Psoas muscle (tissue), 8 donors: ENCODE measurements at places on chromosomes 1 and 21. TPM values are rescaled to one million over a fixed set of nuclear protein-coding genes. Genes with fewer than 3 reads are reported as not detected.

DNA sequence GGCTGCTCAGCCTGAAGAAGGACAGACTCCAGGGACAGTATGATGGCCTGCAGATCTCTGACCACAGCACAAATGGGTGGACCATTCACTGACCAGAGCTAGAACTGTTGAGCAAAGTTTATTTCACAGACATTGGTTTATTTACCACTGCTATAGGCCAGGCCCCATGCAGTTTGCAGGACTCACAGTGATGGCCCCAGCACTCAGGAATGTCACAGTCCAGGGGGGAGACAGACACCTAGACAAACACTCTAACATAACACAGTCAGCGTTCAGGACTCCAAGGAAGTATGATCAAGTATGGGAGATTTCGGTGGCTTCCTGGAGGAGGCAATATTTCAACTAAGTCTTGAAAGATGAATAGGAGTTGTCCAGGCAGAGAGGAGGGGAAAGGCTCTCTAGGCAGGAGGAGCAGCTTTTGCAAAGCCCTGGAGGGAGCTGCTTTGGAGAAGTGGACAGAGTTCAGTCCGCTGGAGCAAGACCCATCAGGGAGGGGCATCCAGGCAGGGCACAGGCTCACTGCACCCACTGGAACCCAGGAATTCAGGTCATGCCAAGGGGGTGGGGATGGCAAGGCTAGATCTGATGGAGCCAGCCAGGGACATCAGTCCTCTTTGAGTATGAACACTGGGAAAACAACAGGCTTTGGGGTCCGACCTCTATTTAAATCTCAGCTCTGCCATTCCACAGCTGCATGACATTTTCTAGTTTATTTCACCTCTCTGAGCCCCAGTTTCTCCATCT is 454.3 kb downstream of the MATN1 start:
- peak; percentile 26 for DNase-seq

DNA sequence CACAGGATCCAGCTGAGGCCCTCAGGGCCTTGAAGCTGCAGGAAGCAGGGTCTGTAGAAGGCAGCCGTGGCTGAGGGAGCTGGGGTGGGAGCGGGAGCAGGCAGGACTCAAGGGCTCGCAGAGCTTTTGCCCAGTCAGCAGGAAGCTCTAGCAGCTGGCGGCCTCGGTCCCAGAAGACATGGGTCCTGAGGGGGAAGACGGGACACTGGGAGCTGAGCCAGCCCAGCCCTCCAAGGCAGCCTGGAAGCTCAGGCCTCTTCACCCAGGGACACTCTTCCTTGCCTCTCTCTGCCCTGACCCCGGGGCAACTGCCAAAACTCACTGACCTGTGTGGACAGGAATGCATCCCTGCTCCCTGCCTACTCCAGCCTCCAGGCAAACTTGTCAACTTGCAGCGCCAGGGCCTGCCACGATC is 8.9 kb downstream of the ADGRB2 start:
- DNase-seq = no peak

GRCh38 chr1:59318271-59318860 is 21.5 kb downstream of the FGGY start:
- DNase-seq = peak; percentile 62

- no peak for DNase-seq
Observed at GRCh38 chr1:27127419-27127818, 27.5 kb downstream of the SLC9A1 start.

- DNase-seq = no peak
Observed at GRCh38 chr1:221699978-221700519, 41.8 kb downstream of the DUSP10 start.

DNA sequence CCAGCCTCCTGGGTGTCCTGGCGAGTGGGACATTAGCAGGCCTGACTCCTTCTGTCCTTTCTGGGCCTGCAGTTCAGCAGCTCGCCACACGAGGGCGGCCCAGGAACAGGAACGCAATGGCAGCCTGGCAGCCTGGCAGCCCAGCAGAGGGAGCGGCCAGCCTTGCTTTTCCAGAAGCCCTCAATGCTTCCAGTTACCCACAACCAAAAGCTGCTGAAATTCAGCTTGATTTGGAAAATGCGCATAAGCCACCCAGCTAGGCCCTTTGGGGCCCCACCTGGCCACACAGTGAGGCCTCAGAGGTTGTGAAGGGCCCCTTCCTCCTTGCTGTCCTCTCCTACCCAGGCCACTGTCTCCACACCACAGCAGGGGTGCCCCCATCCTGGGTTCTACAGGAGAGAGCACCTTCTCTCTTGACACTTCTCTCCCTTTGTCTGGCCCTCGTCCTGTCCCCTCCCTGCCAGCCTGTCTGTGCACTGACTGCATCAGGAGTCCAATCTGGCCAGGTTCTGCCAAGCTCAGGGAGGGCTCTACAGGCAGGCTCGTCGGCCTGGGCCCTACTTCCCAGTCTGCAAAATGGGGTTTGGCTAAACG is 103.4 kb upstream of the VAMP3 start:
- peak; percentile 93 for DNase-seq

- peak; percentile 58 for DNase-seq
Observed at GRCh38 chr1:110674337-110675059, at the start of gene KCNA3. Gene KCNA3, minus strand, starts transcription at chr1:110674940. Its CDS starts 131 bp downstream, at chr1:110674809.

- DNase-seq = no peak
Observed at GRCh38 chr1:175935566-175936115, 192.2 kb upstream of the TNR start.

- no peak for DNase-seq
Observed at GRCh38 chr1:67767103-67767782, 66.0 kb downstream of the GNG12 start.

DNA sequence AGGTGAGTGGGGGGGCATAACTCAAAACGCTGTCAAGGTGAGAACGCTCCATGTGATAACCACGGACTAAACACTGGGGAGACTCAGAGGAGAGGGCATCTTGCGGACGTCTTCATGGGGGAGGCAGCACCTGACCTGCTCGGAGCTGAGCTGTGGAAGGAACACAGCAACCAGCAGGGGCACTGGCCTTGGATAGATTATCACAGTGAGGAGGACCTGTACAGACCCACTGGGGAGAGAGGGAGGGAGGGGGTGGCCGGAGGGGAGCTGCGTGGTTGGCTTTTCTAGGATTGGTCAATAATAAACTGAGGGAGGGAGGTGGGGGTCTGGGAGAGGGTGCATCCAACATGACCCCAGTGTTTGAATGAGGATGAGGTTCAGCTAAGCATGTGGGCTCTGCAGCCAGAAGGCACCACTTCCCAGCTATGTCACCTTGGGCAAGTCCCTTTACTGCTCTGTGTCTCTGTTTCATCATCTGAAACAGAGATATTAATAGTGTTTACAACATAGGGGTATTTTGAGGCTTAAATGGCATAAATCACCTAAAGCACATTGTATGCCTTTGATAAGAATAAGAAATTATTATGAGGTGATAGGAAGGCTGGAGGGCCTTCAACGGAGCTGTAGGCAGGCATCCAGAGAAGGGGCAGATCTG is 123.3 kb downstream of the GRIK3 start:
- DNase-seq = no peak

GRCh38 chr21:26952374-26953066 is 14.4 kb downstream of the ADAMTS5 start:
- DNase-seq = no peak

DNA sequence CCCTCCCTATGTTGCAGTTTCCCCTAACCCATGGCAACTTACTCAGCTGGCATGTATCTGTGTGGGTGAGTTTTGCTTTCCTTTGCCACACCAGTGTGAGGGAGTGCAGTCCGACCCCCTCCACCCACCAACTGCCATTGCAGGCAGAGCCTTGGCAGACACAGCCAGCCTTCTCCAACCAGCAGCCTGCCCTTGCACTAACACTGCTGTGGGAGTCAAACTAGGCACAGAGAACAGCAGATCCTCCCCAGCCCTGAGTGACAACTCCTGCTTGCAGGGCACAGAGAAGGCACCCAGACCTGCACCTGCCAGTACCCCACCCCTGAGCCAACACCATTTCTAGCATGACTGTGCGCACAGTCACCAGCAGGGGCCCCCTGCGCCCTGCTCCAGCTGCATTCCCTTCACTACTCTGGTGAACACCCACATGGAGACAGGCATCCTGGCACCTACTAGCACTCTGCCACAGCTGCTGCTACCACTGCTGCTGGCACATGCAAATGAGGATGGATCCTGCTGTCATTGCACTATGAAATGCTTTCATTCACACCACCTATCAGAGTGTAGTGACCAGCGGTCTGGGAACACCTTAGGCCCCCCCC is 98.4 kb downstream of the MAGI3 start:
- no peak for DNase-seq

The PADI1 gene
- not detected for polyA plus RNA-seq

The GPR37L1 gene
- polyA plus RNA-seq = 0.01 TPM
